ENCODE measurements at places on chromosomes 2 and 18.

- DNase-seq = no peak
These were observed 59.0 kb downstream of the SDC1 start for GRCh38 chr2:20165677-20166509.

DNA sequence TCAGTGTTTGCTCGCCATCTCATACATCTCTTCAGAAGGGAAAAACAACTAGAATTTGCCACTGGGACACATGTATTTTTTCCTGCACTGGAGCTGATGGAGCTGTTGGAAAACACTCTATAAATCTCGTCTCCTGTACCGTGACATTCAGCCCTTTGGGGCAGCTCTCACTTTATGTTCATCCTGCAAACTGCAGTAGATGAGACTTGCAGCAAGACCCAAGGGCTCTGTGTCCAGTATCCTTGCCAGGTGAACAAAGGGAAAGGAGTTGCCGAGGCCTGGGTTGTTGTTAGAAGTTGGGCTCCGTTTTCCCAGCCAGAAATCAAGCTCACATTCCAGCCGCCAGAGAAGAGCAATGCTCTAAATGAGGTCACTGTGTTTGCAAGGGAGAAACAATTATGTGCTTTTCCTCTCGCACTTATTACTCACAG lies 285.1 kb downstream of the SLC4A3 start:
- DNase-seq = no peak

- no peak for DNase-seq
These were observed 96.4 kb downstream of the CYRIA start for GRCh38 chr2:16568998-16569784.

- no peak for DNase-seq
These were observed 69.1 kb downstream of the LRP1B start for GRCh38 chr2:142061733-142062132.

DNA sequence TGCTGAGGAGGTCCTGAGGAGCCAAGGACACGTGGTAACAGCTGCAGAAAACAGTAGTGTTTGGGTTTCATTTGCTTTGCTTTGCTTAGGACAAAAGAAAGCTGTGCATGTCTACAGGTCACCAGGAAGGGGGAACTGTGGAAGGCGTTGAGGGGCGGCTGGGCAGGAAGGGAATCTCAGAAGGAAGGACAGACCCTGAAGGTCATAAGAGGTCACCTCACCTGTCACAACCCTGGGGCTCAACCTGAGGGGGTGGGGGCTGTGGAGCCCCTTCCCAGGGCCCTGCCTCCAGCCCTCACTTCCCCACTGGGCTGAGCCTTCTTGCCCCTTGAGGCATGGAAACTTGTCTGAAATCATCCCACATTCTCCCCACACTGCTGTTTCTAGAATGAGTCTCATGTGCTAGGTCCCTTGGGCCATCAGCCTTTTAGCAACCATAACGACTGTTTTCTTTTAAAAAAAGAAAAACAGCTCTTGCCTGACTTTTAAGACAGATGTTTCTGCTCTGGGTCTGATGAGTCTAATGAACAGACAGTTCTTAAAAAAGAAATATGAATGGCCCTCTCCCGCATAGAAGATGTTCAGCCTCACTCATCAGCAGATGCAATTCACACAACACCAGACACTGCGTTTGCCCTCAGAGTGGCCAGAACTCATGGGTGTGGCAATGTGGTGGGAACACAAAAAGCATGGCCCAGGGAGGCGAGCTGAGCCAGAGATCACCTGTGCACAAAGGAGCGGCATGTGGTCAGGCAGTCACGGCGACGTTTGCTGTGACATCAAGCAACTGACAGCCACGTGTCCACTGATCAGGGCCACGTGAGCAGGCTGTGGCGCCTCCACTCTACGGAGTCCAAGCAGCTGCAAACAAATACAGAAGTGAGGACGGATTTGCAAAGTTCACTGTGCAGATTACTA lies 84.0 kb downstream of the SEPTIN10 start:
- no peak for DNase-seq

DNA sequence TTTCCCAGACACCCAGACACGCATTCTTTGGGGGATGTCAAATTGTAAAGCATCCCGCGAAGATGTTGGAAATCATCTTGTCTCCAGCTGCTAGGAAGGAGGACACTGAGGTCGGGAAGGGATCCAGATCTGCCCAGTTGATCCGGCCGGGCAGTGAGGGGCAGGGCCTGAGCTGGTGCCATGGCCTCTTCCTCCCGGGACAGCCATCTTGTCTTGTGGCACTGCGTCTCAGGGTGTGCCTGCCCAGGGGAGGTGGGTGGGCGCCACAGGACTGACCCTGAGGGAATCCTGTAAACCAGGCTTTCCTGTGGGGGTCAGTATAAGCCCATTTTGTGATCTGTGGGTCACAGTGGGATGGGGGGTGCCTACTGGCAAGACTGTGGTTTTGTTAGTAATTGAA lies 10.1 kb downstream of the TRAF3IP1 start:
- DNase-seq = no peak

GRCh38 chr2:50613161-50613560 lies 418.8 kb downstream of the NRXN1 start:
- DNase-seq = no peak

GRCh38 chr2:193539188-193539587 lies 1344.5 kb upstream of the TMEFF2 start:
- DNase-seq = no peak

GRCh38 chr2:11985817-11986566 lies 239.6 kb downstream of the LPIN1 start:
- no peak for DNase-seq

DNA sequence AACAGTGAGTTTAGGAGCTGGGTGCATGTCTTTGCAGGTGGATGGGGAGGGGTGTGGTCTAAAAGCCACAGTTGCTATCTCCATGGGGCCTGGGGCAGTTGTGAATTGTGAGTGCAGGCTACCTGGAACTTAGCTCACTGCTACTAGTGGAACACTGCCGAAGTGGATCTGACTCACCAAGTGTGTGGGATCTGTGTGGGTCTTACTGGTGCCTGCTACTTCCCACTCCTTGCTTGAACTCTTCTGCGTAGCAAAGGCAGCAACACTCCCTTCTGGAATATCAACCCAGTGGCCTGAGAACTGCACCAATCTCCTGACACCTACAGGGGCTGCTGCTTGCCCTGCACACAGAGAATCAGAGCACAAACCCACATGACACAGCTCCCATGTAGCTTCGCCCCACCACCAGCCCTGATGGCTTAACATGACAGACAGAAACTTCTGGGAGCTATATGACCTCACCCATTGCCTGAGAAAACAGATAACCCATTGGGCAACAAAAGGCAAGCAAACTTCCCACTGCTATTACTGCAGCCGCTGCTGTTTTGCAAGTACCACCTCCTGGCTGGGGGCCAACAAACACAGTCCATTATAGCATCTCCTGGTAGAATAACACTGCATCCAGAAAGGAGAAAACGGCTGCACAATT lies 455.1 kb upstream of the DDX18 start:
- no peak for DNase-seq

- no peak for DNase-seq
These were observed 13.9 kb downstream of the ASB18 start for GRCh38 chr2:236250286-236250685.

DNA sequence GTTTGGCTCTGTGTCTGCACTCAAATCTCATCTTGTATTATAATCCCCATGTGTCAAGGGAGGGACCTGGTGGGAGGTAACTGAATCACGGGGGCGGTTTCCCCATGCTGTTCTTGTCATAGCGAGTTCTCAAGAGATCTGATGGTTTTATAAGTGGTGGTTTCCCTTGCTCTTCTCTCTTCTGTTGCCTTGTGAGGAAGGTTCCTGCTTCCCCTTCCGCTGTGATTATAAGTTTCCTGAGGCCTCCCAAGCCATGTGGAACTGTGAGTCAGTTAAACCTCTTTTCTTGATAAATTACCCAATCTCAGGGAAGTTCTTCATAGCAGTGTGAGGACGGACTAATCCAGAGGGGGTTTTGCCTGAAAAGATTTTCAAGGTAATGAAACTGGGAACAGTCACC lies 245.4 kb downstream of the GALR1 start:
- no peak for DNase-seq

GRCh38 chr2:161406316-161406715 lies 9.8 kb upstream of the TBR1 start:
- no peak for DNase-seq

GRCh38 chr2:209476367-209477208 lies 52.7 kb downstream of the MAP2 start:
- DNase-seq = no peak

- DNase-seq = no peak
These were observed 509.5 kb downstream of the PARD3B start for GRCh38 chr2:205054789-205055188.

DNA sequence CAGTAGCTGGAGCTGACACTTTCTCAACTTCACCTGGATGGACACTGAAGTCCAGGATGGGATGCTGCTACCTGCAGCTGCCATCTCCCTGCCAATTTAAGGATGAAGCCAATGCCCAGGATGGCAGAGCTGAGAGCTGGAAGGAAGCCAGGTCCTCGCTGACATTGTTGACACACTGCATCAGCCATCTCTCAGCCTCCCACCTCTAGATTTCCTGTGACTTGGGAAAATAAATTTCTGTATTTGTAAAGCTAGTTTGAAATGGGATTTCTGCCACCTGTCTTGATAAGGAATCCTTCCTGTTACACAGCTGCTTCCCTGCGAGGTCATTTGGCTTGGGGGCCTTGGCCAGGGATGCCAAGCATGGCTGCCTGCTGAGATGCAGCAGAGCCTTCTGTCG lies 43.5 kb downstream of the KCTD1 start:
- no peak for DNase-seq

- DNase-seq = no peak
These were observed 12.8 kb upstream of the IHH start for GRCh38 chr2:219073413-219074129.

DNA sequence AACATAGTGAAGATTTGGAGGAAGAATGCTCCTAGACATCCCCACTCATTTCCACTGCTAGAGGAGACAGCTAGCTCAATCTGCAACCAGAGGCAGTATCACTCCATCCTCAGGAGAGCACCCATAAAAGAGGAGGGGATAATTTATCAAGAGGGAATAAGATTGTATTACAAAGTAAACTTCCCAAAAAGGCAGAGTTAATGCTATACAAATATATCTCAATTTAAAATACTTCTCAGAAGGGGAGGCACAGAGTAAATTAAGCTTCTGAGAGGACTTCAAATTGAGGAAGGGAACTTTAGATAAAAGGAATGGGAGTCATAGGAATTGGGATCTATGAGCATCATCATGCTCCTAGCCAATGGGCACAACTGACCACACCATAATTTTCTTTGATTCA lies 29.1 kb downstream of the EXOC6B start:
- DNase-seq = no peak

- peak; percentile 12 for DNase-seq
These were observed 166.3 kb upstream of the SERTAD2 start for GRCh38 chr2:64819774-64820688.

- DNase-seq = no peak
These were observed 198.3 kb downstream of the GLI2 start for GRCh38 chr2:120933693-120934573.

DNA sequence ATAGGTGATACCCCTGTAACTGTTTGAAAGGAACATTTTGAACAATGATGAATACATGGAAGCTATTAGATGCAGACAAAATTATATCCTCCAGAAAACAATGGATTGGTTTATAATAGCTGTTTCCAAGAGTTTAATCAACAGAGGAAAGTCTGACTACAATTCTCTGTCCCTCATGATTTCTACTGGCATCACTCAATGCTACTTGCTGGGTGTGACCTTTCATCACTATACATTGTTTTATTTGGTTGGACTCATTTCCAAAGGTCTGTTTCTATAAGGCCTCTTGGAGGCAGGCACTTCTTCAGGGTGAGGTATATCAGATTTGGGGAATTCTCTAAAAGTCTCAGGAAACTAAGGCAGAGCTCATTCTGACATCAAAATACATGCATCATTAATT lies 636.1 kb upstream of the SLC8A1 start:
- no peak for DNase-seq

DNA sequence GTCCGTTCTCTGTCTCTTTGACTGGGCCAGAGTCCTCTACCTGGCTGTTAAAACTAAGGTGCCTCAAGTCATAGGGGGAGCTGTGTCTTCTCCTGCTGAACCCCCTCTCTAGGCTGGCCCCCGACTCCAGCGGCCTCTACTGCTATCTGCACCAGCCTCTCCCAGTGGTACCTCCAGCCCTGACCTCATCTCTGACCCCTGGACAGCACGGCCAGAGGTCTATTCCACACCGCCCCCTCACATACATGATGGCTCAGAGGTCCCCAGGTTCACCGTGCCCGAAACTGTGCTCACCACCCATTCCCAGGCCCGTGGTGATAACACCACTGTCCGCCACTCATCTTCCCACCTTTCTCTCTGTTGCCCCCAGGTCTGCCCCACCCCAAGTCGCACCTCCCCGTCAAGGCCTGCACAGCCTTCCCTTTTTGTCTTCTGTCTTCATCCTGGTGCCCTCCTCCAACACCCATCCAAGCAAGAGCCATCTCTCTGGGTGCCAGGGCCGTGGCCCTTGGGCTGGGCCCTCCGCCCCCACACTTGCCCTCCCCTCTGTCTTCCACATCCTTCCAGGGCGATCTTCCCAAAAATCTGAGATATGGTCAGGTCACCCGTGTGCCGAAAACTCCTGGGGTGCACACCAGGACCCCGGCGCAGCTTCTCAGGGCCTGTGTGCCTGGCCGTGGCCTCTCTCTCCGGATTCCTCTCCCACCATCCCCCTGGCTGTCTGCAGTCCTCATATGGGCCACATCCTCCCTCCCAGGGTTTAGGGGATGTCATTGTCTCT lies 134.4 kb upstream of the ID2 start:
- DNase-seq = no peak

DNA sequence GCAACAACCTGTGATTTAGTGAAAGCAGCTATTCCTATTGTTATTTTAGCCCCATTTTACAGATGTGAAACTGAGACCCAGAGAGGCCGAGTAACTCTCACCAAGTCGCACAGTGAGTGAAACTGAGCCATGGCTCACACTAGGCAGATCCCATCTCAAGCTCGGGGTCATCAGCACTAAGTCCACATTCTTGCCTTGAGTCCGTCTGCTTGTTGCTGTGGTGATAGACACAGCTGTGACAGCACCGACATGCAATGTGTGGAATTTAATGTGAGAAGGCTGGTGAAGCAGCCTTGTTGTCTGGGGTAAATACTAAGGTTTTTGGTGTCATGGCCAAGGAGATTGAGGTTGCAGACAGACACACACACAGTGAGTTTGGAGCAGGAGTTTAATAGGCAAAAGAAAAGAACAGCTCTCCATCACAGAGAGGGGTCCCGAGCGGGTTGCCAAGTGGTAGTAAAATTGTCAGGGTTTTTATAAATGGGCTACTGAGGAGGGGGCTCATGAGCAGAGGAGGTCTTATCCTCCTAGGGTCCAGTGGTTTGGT lies 40.2 kb upstream of the GMCL1 start:
- DNase-seq = no peak

DNA sequence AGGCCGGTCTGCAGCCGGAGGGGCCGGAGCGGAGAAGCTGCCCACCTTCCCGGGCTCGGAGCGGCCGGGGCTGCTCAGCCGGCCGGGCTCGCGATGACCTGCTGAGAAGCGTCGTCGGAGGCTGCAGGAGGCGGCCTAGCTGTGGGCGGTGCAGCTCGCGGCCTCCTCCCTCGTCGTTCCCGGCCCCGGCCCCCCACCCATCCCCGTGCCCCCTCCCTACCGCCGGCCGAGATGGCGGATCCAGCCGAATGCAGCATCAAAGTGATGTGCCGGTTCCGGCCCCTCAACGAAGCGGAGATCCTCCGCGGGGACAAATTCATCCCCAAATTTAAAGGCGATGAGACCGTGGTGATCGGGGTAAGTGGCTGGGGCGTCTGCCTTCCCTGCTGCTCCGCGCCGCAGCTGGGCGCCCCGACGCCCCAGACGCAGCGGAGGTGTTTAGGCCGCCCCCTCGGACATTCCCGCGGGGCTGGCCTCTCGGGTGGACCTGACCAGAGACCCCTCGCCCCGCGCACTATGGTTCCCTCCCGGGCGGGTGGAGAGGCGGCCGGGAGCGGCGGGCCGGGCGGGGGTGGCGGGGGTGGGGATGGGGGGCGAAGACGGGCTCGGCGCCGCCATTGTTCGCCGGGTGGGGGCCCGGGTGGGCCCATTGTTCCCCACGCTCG lies 492 bp downstream of the KIF5C start:
- no peak for DNase-seq
